ENCODE measurements at places on chromosomes 4 and X.
A peak's percentile ranks its signal among the peaks of the same experiment; 100 is the strongest.

DNA sequence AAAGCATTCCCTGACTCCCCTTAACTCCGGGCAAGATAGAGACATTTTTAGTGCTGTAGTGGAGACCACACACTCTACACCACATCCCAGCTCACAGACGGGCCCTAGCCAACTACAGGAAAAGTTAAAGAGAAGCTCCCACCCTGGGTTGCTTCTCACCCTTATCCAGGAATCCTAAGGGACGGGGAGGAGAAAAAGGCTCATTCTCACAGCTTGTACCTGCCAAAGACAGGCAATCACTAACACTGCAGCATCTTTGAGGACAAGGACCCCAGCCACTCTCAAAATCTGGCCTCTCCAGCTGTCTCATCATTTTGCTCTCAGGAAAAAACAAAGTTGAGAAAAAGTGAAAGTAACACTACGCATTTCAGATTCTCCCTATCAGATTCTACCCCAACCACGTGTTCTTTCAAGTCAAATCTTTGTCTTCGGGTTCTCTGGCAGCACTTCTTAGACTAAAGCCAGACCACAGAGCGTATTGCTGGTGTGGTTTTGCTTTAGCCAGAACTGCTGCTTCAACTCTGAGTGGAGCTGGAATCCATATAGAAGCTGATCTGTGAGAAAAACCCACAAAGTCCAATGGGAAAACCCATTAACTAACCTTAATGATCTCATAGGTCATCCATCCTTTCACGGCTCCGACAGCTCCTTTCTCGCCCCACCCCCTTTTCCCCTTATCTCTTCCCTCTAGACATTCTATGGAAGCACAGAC, 605.9 kb upstream of the DIPK2B start:
- DNase-seq: no peak

GRCh38 chr4:45062935-45063545, 336.7 kb upstream of the GNPDA2 start:
- DNase-seq: no peak

- DNase-seq: peak; percentile 78
Observed at GRCh38 chrX:2608638-2609430, 82.3 kb upstream of the CD99 start.

GRCh38 chr4:18012807-18013462, 8.6 kb downstream of the LCORL start:
- DNase-seq: no peak

GRCh38 chrX:68683580-68683979, 36.1 kb downstream of the STARD8 start:
- no peak for DNase-seq

DNA sequence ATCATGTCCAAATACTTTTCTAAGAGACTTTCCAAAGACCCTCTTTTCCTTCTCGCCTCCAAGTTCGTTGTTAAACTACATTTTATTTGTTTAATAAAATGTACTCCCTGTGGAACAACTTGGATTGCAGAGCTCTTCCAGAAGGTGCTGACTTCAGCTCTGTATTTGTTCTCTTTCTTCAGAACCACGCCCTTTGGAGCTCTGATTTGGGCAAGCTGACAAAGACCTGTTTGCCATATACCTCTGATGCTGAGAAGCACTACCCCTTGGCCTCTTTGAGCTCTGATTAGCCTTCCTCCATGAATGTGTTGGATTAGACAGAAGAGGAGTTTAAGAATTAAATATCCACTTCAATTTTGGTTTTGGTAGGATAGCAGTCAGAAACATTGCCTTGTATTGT, 815.1 kb upstream of the POU3F4 start:
- DNase-seq: no peak

GRCh38 chr4:44916411-44916810, 190.1 kb upstream of the GNPDA2 start:
- no peak for DNase-seq

DNA sequence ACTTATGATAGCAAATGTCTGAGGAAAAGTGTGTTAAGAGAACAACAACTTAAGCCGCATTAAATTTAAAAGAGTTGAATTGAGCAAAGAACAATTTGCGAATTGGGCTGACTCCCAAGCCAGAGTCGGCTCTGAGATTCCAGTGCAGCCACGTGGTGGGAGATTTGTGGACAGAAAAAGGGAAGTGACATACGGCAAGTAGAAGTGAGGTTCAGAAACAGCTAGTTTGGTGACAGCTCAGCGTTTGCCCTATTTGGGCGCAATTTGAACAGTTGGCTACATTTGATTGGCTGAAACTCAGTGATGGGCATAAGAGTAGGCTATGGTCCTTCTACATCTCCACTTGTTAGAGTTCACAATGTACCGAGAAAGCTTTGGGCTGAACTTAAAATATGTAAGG, 124.0 kb downstream of the PRKX start:
- DNase-seq: no peak

GRCh38 chr4:152666946-152667345, 12.9 kb downstream of the TMEM154 start:
- DNase-seq: no peak

DNA sequence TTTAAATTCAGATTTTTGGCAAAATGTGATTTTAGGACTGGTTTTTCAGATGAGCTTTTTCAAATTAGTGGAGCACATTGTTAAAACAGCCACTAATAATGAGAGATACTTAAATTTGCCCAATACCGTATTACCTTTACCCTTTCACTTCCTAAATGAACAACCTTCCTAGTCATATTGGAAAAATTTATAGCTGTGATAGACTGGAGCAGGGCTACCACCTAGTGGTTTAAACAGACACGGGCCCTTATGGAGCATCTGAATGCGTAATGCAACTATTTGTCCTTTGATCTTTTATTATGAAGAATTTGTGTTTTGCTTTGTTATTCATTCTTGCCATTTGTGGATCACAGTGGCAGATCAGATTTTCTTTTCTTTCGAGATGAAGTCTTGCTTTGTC, 72.7 kb downstream of the KDM6A start:
- no peak for DNase-seq

Data from 8988T (cell line).